GM06990 (cell line): ENCODE measurements at places on chromosomes 4 and X.

- no peak for DNase-seq
These were observed 61.0 kb downstream of the RASGEF1B start for GRCh38 chr4:81410680-81411079.

- no peak for DNase-seq
These were observed 96.0 kb upstream of the NUDT6 start for GRCh38 chr4:123018396-123018775.

DNA sequence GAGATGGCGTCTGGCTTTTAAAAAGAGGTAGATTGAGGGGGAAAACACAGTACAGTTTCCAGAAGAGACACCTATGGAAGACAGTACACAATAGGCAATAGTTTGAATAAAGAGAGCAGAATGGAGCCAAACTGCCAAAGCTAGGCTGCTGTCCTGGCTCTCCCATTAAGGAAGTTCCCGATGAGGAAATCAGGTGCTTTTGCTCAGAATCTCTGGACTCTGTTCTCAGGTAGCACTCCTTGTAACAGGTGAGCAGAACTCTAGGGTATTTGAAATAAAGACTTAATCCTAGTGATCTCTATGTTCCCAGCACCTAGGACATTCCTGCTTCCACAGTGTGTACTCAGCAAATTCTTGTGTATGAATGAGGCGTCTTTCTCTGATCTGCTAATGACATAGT is 1.6 kb downstream of the EGF start:
- DNase-seq = no peak

DNA sequence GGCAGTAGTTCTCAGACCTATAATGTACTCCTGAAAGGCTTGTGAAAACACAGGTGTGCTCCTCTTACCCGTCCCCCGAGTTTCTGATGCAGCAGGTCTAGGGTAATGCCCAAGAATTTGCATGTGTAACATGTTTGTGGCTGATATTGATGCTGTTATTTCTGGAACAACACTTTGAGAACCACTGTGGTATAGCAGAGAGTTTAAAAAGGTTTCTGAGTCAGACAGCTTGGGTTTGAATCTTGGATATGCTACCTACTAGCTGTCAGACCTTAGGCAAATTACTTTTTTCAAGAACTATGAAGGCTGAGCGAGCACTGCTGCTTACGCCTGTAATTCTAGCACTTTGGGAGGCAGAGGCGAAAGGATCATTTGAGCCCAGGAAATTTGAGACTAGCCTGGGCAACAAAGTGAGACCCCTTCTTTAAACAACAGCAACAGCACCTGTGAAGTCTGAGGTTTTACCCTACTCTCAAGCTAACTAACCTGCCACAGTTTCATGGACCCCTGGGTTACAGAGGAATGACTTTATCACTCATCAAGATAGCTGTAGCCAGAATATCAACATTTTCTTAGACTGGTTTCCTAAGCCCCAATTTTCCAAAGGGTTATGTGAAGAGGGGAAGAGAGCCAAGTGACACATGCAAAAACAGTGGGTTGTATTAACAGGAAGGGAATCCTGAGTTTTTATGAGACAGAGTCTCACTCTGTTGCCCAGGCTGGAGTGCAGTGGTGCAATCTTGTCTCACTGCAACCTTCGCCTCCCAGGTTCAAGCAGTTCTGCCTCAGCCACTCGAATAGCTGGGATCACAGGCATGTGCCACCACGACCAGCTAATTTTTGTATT is 5.1 kb downstream of the AFF1 start:
- DNase-seq = peak; percentile 80

- peak; percentile 3 for DNase-seq
These were observed 224.2 kb downstream of the STIM2 start for GRCh38 chr4:27084685-27085361.

GRCh38 chr4:181307824-181308223 is 935.4 kb upstream of the TENM3 start:
- no peak for DNase-seq

GRCh38 chr4:25234390-25235370 is 847 bp downstream of the PI4K2B start:
- DNase-seq = peak; percentile 72

- no peak for DNase-seq
These were observed 141.3 kb downstream of the LDB2 start for GRCh38 chr4:16757080-16757521.

- no peak for DNase-seq
These were observed 463.9 kb upstream of the PCDH7 start for GRCh38 chr4:30256116-30256832.

DNA sequence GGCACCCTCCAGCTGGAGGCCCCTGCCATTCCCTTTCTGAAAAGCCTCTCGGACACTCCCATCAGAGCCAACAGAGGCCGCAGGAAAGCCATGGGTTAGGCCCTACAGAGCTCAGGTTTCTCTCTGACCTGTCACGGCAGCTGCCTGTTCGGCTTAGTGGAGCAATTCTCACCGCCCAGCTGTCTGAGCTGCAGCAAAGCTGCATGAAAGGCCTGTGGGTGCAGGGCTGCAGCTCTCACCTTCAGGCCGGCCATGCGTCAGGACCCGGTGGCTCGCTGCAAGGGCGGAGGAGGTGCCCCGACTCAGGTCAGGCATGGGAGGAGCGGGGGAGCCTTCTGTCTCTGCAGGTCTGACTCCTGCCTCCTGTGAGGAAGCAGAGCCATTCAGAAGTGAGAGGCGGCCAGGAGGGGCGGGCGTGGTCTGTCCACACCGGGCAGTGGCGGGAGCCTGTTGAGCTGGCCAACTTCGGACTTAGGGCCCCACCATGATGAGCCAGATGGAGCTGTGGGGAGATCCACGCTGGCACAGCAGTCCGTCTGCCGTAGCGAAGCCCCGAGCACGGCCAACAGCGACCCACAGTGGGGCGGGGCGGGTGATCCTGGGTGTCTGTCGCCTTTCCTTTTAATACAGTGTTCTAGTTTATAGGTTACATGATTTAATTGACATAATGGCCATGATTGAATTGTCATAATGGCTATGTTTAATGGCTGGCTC is 23.4 kb downstream of the PDE6B start:
- DNase-seq = peak; percentile 0

DNA sequence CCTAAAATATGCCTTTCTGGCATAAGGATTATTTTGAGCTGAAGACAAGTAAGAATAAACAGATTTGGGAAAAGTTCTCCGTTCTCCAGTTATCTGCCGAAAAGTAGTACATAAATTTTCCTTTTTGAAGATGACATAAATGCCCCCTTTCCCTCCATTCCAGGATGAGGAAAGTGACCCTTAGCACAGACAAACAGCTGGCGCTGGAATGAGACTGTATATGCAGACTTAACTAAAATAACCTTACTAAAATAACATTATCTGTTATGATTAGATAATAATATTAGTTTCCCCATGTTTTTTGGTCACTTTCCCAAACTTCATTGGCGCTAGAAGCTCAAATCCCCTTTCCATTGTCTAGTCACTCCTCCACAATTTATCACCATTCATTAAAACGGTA is 21.5 kb downstream of the PDGFC start:
- no peak for DNase-seq

GRCh38 chr4:63459329-63459728 is 949.9 kb downstream of the TECRL start:
- DNase-seq = no peak

DNA sequence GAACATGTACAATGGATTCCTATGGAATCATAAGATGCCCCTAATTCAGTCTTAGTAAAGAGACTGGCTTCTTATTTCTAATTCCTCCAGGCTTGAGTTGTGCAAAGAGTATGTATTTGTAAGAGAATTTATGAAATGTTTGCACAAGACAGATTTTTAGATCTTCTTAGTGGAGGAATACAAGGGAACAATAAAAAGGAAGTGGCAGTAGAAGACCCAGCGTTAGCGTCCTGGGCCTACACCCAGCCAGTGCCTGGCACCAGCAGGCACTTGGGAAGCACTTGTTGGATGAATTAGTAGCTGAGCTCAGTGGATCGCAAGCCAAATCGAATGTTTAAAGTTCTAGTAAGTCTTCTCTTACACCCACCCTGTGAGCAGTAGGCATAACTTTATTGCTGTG is 157.4 kb downstream of the PTTG2 start:
- DNase-seq = no peak

GRCh38 chr4:14659286-14659685 is 343.0 kb upstream of the CPEB2 start:
- DNase-seq = no peak

GRCh38 chr4:128600996-128601871 is 208.3 kb upstream of the JADE1 start:
- no peak for DNase-seq

DNA sequence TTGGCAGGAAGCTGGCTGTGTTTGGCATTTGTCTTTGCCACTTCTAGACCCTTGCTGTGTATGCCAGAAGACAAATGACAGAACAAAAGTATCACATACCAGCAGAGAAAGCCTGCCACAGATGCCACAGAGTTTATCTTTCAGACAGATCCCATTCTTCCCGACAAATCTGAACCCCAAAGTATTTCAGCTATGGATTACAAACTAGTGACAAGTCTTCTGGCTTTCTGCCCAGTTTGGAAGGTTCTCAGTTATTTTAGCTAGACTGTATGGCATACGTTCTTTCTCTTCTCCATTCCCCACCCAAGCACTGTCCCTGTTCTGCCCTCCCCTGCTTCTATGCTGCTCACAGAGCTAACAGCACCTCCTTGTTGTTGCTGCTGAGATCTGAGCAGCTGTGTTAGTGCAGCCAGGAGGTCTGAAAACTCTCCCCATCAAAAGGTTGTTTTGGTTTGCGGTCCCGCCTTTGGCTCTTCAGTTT is 236.7 kb downstream of the FRAS1 start:
- DNase-seq = no peak

DNA sequence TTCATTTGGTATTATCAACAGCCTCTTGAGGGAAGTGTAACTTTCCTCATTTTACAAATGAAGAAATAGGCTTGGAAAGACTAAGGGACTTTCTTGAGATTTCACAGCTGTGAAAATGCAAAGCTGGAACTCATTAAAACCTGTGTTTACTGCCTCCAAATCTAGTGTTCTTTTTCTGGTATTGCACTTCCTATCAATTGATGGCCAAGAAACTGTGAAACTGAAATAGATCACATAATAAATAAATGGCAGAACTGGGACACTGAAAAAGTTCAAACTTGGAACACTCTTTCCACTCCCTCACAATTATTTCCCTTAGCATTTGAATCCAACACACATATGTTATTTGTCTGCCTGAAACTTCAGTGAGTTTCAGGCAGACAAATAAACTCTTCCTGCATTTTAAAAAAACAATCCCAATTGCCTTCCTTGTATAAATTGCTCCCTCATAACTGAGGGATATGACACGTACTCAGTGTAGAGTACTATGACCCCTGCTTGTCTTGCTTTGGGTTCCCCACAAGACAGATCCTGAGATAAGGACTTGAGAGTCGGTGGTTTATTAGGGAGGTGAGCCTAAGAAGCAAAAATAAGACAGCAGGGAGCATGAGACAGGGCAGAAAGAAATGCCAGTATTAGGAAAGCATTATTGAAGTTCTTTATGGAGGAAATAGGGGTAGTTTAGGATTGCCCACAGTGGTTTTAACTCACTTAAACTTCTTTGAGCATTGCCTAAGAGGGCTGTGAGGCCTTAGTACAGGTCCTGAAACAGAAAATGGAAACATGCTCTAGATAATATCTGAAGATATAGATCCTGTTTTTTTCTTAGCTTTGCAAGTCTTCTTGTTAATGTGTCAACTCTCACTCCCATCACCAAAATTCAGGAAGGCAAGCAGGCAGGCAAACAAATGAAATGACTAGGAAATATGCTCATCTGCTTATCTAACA is 33.9 kb downstream of the RTL3 start:
- DNase-seq = no peak

- no peak for DNase-seq
These were observed 58.1 kb downstream of the LINC00632 start for GRCh38 chrX:140767646-140768045.
